NCI-H1092 (cell line): ENCODE measurements at places on chromosomes 12 and 14.

DNA sequence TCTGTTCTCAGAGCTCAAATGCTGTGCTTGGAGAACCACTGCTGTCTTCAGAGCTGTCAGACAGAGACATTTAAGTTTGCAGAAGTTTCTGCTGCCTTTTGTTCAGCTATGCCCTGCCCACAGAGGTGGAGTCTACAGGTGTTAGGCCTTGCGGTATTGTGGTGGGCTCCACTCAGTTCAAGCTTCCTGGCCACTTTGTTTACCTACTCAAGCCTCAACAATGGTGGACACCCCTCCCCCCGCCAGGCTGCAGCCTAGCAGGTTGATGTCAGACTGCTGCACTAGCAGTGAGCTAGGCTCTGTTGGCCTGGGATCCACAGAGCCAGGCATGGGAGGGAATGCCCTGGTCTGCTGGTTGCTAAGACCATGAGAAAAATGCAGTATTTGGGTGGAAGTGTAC lies 323.8 kb downstream of the BCAT1 start:
- no peak for DNase-seq

GRCh38 chr12:22828066-22828465 lies 203.1 kb downstream of the ETNK1 start:
- DNase-seq = no peak

- DNase-seq = no peak
Measured at GRCh38 chr12:105316931-105317852, 13.3 kb upstream of the C12orf75 start.

DNA sequence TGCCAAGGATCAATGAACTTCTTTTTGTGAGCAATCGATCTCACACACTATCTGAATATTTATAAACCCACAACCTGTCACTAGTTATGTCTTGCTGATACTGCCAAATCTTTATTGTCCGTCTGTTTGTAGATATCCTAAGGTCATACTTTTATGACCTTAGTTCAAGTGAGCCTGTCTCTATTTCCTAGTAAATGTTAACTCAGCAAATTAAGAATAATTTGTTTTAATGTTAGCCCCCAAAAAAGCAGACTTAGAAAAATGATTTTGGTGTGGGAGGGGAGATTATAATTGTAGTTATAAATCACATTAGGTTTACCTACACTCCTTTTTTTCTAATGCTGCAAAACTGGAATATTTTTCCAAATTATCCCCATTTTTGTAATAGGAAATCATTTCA lies 9.4 kb downstream of the STYK1 start:
- DNase-seq = no peak

GRCh38 chr14:100203962-100204834 lies 34.7 kb upstream of the YY1 start:
- no peak for DNase-seq

DNA sequence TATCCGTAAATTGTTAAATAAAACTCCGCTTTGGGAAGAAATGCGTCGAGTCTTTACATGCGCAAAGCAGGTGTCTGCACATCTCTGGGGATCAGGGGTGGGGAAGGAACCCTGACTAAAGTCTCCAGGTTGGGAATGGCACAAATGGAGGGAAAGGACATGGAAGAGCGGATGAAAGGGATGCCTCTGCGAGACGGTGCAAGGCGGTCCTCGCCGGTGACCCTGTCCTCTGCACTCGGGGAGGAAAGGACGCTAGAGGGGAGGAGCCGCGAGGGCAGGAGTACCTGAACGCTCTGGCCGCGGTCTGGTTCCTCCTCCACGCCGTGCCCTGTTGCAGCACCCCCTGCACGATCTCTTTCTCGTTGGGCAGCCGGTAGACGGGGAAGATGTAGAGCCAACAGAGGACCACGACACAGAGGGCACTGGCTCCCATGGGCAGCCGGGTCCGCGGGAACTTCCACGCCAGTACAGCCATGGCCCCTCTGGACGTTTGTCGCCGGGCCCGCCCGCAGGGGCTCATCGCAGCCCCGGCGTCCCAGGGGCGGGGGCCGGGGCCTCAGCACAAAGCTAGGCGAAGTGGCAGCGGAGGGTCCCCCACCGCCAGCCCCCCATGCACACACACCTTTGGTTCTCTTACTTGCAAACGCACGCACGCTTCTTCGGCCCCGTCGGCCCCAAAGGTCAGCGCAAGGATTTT lies 646 bp downstream of the ST8SIA1 start:
- DNase-seq = no peak

GRCh38 chr12:120346681-120347080 lies 19.1 kb upstream of the PLA2G1B start:
- no peak for DNase-seq

DNA sequence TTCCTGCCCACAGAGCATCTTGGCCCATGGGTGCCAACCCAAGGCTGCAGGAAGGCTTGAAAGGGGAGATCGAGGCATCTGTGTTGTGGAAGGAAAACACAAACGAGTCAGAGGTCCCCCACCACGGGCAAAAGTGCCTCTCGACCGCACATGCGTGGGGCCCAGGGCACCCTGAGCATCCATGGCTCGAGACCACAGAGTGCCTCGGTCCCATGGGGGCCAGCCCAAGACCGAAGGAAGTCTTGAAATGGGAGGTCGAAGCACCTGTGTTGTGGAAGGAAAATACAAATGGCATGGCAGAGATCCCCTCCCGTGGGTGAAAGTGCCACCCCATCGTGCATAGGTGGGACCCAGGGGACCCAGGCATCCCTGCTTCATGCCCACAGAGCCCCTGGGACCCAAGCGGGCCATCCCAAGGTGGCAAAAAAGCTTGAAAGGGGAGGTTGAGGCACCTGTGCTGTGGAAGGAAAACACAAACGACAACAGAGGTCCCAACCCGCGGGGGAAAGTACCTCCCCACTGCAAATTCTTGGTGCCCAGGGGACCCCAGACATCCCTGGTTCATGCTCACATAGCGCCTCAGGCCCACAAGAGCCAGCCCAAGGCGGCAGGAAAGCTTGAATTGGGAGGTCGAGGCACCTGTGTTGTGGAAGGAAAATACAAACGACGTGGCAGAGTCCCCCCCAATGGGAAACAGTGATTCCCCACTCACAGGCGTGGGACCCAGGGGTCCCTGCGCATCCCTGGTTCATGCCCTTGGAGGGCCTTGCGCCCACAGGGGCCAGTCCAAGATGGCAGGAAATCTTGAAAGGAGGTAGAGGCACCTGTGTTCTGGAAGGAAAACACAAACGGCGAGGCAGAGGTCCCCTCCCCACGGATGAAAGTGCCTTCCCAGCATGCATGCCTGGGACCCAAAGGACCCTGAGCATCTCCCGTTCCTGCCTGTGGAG lies 373.0 kb downstream of the ALG10 start:
- no peak for DNase-seq

DNA sequence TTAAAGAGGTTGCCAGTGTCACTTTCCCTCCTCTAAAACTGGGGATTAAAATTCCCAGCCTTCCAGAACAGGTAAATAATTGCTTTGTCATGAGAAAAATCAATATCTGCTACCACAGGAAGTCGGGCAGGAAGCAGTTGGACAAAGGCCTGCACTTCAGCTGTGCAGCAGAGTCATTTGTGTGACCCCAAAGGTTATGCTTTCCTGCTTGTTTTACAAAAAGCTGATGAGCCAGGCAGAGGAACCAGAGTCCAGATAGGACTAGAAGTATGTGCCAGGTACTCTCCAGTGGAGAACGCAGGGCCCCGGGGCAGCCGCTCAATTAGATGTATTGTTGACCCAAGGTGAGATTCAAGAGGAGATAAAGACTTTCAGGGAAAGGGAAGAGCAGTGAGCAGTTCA lies 117.1 kb upstream of the FRMD6 start:
- DNase-seq = peak; percentile 8

DNA sequence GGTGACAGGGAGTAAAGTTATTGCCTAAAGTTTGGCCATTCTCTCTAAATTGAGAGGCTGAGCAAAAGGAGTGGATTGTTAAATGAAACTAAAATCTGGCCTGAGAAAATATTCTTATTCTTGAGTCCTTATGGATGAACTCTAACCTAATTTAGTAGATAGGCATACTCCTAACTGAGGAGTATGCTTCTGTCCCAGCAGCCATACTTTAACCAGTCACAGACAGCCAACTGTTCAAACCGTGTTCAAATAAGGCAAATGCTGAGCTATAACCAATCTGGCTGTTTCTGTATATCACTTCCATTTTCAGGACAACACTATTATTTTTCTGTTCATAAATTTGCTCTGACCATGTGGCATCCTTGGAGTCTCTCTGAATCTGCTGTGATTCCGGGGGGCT lies 75.9 kb upstream of the RERGL start:
- DNase-seq = no peak
